ENCODE measurements at places on chromosomes 6 and 20.

- no peak for DNase-seq
Measured at GRCh38 chr20:51452091-51452613, 90.4 kb downstream of the NFATC2 start.

DNA sequence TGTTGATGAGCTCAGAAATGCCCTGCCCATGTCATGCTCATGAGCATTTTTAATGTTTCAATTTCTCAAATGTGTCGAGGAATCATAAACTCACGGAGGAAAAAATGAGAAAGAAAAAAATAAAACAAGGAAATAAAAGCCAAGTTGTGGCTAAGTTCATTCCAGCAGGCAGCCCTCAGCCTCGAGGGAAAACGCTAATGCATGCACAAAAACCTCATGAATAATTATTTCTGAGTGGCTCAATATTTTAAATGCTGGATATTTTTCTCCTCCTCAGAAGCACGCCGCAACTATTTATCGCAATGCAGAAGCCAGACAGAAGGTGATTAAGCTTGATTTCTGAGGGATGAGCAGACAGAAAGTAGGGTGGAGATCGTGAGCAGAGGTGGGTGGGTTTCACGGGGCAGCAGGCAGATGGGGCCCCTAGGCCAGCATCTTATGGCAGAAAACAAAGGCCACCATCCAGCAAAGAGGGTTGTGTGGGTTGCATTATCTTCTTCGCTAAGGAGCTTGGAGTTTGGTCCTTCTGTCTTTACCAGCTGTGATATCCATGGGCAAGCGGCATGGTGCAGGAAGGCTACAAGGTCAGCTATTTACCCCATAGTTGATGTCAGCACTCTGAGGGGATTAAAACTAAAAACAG, 151.5 kb upstream of the LRFN2 start:
- no peak for DNase-seq

DNA sequence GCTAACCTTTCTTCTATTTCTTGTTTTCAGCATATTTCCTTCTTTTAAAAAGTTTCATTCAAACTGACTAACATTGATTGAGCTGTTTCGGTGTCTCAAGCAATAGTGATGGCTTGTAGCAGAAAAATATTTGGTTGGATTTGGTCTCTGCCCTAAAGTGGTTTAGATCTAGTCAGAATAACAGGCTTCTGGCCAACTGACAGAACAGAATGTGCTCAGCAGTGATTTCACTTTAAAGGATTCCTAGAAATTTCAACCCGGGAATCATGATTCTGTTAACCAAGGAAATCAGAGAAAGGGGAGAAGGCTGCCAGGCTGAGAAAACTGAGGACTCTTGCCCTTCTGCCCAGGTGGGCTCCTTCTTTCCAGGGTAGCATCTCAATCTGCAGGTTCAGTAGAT, 16.6 kb upstream of the GSTA1 start:
- DNase-seq, result no peak

DNA sequence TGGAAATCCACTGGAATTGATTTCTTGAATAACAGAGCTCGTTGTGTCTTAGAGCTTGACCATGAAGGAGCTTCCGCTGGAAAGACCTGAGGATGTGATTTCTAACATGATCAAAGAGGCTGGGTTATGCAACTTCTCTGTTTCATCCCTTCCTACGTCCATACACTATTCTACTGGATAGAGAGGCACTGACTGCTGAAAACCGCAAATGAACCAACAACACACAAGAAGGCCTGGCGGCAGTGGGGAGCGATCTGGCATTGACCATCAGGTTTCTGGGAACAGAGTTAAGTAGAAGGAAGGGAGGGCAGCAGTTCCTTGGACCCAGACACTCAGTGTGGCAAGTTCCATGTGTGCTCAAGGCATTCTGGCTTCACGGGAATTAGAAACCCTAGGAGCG, 13.3 kb downstream of the LRRN4 start:
- DNase-seq, result no peak

DNA sequence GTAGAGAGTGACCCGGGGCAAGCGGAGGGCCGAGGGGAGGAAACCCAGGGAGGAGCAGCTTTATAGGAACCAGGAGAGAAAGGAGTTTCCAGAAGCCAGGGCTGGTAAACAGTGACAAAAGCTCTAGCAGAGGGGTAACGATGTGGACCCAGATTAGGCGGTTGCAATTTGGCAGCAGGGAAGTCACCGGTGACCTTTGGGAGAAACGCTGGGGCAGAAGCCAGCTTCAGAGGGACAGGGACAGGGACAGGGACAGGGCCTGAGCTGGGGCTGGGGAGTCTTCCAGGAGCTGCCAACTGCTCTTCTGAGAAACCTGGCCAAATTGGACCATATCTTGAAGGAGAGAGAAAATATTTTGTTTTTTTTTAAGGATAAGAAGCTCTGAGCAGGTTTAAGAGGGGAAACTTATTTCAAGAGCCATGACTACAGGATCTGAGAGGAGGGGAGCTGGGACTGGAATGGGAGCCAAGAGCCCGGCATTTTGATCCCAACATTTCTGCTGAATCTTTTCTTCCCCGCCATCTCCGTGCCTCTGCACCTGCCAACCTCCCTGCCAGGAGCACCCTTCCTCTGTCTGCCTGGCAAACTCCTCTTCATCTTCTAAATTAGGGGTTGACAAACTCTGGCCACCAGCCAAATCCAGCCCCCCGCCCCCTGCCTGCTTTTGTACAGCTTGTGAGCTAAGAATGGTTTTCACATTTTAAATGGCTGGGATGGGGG, 22.6 kb upstream of the PREX1 start:
- DNase-seq, result no peak

DNA sequence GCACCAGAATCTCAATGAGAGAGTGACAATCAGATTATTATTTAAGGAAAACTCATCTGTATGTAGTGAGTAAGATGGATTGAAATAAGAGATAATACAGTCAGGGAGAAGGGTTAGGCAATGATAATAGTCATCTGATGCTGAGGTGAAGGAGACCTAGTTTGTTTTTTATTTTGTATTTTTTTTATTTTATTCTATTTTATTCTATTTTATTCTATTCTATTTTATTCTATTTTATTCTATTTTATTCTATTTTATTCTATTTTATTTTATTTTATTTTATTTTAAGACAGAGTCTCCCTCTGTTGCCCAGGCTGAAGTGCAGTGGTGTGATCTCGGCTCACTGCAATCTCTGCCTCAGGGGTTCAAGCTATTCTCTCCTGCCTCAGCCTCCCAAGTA, 72.7 kb upstream of the RCAN2 start:
- no peak for DNase-seq

GRCh38 chr20:40563296-40563950, 125.6 kb downstream of the MAFB start:
- no peak for DNase-seq

GRCh38 chr6:122649701-122650100, 39.5 kb downstream of the PKIB start:
- DNase-seq, result no peak

DNA sequence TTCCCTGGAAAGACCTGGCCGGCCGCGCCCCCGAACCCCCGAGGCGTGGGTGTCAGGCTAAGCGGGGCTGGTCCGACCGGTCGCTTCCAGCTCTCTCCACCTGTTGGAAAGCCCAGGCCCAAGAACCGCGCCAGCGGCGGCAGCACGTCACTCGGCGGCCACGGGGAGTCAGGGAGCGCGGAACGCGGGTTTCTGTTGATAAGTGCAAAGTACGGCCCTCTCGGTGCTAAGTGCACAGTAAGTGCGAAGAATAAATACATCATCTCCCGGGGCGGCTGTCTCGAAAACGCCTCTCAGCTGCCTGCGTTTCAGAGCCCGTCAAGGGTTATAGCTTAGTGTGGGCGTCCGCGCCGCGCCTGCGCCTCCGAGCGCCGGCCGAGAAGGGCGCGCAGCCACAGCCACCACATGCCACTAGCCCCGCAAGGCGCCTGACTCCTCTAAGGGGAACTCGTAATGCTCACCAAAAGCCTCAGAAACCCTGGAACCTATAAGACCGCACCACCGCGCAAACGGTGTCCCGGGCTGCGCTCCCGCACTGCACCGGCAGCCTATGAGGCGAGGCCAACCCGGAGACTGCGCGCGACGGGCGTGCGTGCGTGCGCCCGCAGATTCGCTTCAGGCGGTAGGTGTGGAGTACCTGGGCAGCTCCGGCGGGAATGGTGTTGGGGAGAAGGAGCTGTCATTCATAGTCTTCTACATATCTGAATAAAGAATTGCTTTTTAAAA, 9.2 kb upstream of the TBX18 start:
- DNase-seq, result no peak
